ENCODE measurements at places on chromosomes 12 and 14.
A peak's percentile ranks its signal among the peaks of the same experiment; 100 is the strongest.

- no peak for DNase-seq
These were observed 51.3 kb downstream of the IQSEC3 start for GRCh38 chr12:117816-118345.

DNA sequence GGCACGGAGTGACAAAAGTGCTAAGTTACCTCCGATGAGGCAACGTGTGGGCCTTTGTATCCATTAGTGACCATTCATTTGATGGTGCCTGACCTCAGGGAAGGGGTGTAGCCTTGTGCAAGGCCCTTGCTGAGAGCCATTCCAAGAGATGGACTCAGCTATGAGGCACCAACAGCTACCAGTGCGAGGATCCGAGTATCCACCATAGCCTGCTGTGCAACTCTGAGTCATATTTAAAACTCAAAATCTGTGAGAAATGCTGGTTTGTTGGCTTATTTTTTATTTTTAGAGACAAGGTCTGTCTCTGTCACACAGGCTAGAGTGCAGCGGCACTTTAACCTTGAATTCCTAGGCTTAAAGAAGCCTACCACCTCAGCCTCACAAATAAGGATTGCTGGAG lies 25.1 kb upstream of the WNK1 start:
- DNase-seq = no peak

GRCh38 chr14:32559590-32559989 lies 230.5 kb downstream of the AKAP6 start:
- DNase-seq = no peak

DNA sequence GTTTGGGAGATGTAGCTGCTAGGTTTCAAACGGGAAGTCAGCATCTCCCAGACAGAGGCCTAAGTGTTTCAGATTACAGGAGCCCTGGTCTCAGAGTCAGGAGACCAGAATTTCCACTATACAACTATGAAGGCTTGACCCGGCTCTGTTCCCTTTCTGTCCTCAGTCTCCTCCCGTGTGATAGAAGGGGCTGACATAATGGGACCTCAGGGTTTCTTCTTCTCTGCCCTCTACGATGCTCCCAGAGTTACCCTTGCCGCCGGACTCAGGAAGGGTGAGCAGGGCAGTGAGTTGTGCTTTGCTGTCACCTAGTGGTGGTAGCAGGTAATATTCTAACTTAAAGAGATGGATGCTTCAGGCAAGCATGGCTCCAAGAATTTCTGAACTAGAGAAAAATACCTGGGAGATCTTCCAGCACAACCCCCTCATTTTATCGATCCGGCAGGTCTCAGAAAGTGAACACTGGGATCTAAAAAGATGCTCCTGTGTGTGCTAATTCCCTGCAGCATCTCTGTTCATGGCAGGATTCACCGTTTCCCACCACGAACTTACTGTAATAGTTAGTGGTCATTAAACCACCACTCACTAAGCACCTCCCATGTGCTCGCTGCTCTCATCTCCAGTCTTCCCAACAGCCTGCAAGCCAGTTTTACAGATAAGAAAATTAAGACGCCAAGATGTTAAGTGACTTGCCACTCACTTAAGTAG lies 84.4 kb downstream of the VWF start:
- DNase-seq = no peak

GRCh38 chr14:103126873-103127304 lies 3.6 kb downstream of the TNFAIP2 start:
- peak; percentile 80 for DNase-seq

- peak; percentile 62 for DNase-seq
These were observed 21.1 kb upstream of the KCNA5 start for GRCh38 chr12:5022465-5023061.

DNA sequence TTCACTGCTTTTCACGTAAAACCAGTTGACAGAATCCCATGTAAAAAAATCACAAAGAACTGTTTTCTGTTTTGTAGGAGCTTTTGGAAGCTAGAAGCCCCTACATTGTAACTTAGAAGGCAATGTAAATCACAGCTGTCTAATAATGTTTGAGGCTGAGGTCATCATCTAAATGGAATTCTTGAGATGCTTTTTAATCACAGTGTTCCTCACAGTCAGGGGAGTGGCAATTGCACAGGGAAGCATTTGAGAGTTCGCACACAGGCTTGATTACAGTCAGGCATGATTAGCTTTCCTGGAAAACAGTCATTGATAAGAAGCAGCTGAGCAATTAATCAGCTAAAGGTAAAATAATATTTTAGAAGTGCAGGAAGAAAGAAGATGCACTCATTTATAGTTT lies 2.9 kb downstream of the SLC17A8 start:
- no peak for DNase-seq

GRCh38 chr14:75323571-75323970 lies 44.9 kb downstream of the FOS start:
- no peak for DNase-seq

DNA sequence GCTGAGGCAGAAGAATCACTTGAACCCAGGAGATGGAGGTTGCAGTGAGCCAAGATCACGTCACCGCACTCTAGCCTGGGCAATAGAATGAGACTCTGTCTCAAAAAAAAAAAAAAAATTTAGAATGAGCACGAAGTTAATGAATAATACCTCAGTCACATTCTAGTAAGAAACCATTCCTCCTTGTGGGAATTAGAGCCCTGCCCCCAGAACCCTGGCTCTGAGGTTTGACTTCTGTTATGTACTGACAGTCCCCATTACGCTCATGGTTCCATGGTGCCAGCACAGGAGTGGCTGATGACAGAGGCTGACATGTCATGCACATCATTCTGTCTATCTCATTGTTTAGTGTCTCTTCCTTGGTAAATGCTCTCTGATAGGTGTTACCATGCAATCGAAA lies 132.6 kb upstream of the FGD4 start:
- no peak for DNase-seq

GRCh38 chr14:81245771-81246170 lies 25.0 kb upstream of the GTF2A1 start:
- no peak for DNase-seq

DNA sequence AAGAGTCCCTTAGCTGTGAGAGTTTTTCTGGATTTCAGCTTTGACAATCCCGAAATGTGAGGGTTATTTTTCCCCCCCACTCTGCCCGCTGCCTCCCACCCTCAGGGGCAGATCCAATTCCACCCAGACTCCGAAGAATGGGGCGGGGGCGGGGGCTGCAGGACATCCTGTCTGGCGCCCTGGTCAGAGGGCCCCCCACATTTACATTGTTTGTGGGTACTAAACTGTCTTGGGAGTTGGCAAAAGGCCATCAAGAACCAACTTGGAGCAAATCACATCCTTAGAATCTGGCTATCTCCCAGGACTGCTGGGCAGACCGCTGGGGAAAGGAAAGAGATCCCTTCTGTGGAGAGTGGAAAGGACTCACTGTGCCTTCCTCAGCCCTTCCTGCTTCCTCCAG lies 2.4 kb downstream of the EMP1 start:
- DNase-seq = no peak

DNA sequence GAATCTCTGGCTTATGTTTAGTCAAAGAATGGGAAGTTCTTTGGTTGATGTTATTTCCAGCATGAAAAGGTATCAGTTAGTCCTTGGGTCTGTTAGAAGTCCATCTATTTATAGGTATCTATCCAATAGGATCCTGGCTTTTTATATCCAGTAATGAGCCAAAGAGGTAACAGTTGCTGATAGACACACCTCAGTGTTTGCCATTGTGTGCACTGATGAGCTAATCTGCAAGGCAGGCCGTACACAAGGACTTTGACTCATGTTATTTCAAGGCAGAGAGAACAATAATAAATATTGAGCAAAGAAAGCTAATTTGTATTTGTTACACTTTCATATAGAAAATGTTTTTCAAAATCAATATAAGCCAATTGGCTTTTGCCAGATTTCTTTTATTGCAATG lies 56.4 kb downstream of the GLT1D1 start:
- DNase-seq = no peak

DNA sequence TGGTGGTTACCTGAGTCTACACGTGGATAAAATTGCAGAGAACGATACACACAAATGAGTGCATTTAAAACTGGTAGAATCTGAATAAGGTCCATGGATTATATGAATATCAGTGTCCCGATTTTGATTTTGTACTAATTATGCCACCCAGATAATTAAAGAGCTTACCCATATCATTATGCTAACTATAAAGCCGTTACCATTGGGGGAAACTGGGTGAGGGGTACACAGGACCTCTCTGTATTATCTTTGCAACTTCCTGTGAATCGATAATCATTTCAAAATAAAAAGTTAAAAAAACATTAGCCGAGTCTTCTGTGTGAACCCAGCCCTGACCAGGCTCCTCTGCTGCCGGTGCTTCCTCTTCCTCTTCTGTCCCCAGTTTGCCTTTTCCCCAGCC lies 107.1 kb downstream of the SMOC1 start:
- no peak for DNase-seq

GRCh38 chr14:94650806-94651805 lies 38.9 kb downstream of the SERPINA3 start:
- no peak for DNase-seq

- no peak for DNase-seq
These were observed 45.5 kb downstream of the KTN1 start for GRCh38 chr14:55625481-55625880.

GRCh38 chr12:131897875-131898274 lies 3.5 kb downstream of the ULK1 start:
- no peak for DNase-seq

GRCh38 chr14:90274019-90274418 lies 17.7 kb downstream of the PSMC1 start:
- no peak for DNase-seq

DNA sequence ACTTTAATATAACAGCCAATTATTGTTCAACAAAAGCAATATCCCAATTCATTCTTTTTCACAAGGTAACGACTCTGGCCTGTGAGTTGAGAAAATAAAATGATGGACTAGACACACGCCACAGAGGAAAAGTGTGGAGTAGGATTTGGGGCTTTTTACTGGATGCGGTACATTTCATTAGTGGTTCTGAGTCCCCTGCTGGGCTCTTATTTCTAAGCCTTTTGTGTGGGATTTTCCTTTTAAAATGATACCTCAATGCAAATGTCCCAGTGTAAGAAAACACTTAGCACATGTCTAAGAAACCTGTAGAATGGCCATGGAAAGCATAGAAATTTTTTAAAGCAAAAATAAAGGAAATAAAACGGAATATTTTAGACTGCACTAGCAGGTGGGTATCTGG lies 73.4 kb downstream of the C12orf42 start:
- DNase-seq = no peak

- DNase-seq = no peak
These were observed 4.9 kb downstream of the NKX2-1 start for GRCh38 chr14:36515105-36515593.

DNA sequence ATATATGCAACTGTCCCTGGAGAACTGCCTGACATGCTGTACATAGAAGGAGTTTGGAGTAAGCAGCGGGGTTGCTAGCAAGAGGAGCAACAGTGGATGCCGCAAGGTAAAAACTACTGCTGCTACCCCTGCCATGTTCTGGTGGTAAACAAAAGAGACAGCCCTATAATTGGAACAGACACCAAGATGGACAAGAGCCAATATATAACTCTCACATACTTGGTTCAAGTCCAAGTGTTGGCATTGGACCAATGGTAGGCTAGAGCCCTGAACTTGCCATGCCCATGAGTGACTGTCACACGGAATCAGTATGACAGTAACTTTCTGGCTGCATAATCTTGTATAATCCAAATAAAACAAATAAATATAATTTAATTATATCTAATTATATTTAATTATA lies 13.7 kb downstream of the ATXN7L3B start:
- no peak for DNase-seq

GRCh38 chr14:103928011-103928890 lies at the start of gene TDRD9:
TDRD9 (plus strand) TSS chr14:103928456; CDS start chr14:103928510, 54 bp downstream.
- DNase-seq = no peak

- DNase-seq = no peak
These were observed 713.9 kb upstream of the USP15 start for GRCh38 chr12:61546296-61546695.

DNA sequence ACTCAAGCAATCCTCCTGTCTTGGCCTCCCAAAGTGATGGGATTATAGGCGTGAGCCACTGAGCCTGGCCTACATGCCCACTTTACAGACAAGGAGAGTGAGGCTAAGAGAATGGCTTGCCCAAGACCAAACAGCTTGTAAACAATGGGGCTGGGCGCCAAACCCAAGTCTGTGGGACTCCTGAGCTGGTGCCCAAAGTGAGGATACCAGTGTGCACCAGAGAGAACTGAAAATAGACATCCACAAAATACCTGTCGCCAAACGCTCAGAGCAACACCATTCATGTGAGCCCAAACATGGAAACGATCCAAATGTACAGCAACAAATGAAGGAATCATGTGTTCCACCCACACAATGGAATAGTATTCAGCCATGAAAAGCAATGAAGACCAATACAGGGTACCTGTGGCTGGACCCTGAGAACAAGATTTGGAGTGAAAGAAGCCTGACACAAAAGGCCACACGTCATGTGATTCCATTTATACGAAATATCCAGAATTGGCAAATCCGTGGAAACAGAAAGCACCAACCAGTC lies 38.2 kb downstream of the CCNK start:
- DNase-seq = no peak

DNA sequence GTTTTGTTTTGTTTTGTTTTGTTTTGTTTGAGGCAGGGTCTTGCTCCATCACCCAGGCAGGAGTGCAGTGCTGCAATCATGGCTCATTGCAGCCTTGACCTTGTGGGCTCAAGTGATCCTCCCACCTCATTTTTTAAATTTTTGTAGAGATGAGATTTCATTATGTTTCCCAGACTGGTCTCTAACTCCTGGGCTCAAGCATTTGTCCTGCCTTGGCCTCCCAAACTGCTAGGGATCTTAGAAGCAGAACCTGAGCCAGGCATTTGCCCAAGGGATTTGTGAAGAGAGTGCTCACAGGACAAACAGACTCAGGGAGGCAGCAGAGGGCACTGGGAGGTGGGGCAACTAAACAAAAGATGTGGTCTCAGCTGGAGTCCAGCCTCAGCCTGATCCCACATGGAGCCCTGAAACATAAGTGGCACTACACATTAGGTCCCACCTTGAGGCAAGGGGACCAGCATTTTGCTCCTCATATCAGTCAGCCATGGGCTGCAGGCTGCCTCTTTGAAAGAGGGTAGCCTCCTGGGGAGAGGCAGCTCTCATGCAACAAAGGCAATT lies 86.2 kb upstream of the CMKLR1 start:
- no peak for DNase-seq

DNA sequence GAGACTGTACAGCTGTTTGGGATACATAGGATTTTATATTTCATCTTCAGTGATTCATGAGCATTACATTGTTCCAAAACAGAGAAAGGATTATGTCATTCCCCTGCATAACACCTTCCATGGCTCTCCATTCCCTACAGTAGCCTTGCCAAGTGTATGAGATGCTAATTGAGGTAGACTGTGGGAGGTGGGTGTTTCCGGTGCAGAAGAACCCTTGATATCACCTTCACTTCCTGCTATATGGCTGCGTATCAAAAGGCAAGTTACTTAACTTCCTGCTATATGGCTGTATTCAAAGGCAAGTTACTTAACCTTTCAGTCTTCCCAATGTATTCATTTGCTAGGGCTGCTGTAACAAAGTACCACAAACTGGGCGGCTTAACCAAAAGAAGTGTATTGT lies 11.2 kb downstream of the FAR2 start:
- no peak for DNase-seq

GRCh38 chr12:28172434-28173030 lies 17.7 kb upstream of the CCDC91 start:
- DNase-seq = no peak
